T47D (cell line): ENCODE measurements at places on chromosomes 6 and 20.

DNA sequence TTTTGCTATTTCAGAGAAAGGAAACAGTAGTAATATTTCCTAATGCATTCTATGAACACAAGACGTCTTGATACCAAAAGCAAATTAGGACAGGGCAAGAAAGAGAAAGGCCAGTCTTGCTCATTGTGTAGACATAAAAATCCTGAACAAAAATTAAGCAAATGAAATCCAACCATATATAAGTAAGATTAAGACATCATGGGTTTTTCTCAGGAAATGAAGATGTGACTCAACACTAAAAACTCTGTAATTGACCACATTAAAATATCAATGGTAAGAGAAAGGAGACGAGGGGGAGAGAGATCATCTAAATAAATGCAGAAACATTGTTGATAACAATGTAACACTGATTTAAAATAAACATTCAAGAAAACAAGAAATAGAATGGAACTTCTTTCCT lies 205.4 kb downstream of the SOD2 start:
- DNase-seq: no peak

GRCh38 chr20:23037017-23037481 lies 1.9 kb downstream of the SSTR4 start:
- DNase-seq: no peak

GRCh38 chr6:158376631-158377081 lies 64.4 kb downstream of the TULP4 start:
- DNase-seq: no peak

GRCh38 chr20:57385940-57386339 lies 5.3 kb upstream of the RBM38 start:
- no peak for DNase-seq

- no peak for DNase-seq
Observed at GRCh38 chr6:110748453-110748852, 66.8 kb downstream of the CDK19 start.

- no peak for DNase-seq
Observed at GRCh38 chr20:63568170-63568981, 5.7 kb downstream of the HELZ2 start.

DNA sequence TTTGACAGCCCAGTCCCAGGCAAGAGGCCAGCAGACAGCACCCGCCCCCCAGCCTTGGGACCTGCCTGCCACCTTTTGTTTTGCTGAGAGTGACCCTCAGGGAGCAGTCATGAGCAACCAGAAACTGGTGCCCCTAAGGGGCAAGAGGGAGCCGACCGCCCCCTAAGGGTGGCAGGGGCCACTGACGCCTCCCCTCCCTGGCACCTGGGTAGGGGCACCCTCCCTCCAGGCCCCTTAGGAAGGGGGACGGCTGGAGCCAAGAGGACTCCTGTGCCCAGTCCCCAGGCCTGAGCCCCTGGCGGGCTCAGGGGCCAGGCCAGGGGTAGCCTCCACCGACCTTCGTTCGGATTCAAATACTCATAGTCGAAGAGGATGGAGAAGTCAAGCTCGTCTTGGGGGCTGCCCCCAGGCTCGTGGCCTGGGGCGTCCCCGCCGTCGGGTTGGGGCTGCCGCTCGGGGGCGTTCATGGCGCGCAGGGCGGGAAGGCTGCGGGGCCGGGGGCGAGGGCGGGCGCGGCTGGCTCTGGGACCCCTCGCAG lies 417 bp downstream of the NFATC2 start:
- peak; percentile 57 for DNase-seq

GRCh38 chr6:115064680-115065079 lies 721.9 kb upstream of the HS3ST5 start:
- DNase-seq: no peak

- no peak for DNase-seq
Observed at GRCh38 chr20:986733-987355, 15.3 kb downstream of the RSPO4 start.

DNA sequence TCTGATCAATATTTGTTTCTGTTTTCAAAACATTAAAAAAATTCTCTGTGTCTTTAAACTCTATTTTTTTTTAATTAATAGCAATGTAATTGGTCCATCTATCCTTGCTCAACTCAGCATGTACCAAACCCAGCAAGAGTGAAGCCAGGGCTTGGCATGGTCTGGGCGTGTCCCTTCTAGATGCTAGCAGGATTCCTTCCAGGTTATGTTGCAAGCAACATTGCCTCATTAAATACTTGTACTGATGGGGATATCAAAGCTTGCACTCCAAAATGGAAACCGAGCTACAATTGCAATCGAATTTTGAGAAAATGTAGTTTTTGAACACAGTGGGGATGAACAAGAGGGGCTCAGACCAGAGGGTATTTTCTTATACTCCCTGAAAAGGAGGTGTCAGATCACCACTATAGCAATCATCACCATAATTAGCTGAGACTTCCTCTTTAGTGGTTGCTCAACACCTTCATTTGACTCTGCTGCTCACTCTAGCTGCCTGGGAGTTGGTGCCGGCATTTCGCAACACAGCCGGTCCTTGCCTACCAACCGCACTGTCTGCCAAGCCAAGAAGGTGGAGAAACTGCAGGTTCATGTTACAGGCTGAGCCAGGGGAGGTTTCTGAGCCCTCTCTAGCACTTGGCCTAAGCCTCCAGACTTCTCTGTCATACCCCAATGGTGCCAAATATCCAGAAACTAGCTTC lies 67.8 kb upstream of the RALGAPA2 start:
- peak; percentile 80 for DNase-seq

- no peak for DNase-seq
Observed at GRCh38 chr20:21129861-21130260, 4.0 kb downstream of the KIZ start.

GRCh38 chr6:11833626-11834592 lies 55.3 kb upstream of the ADTRP start:
- DNase-seq: peak; percentile 23

DNA sequence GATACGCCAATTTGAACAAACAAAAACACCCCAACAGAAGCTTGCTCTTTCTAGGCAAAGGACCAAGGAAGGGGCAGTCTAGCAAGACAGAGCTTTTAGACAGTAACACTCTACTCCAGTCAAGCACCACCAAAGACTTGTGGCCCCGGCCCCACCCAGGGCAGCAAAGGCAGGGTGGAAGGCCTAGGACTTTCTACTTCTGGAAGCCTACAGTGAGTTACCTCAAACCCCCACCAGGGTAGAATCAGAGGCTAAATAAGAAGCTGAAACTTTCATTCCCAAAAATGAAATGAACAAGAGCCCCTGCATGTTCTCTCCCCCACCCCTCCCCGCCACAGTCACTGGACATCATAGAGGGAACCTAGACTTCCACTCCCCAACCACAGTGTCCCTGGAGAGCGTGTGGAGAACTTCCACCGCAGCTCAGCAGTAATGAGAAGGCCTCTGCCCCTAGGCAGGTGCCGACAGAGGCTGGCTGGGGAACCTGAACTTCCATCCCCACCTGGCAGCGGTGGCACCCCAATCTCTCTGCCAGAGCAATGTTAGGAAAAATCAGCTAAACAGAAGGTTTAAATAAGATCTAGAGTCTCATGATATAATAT lies 40.0 kb downstream of the KATNA1 start:
- no peak for DNase-seq

- DNase-seq: no peak
Observed at GRCh38 chr6:38346291-38347079, 293.2 kb downstream of the BTBD9 start.

GRCh38 chr6:14092316-14092715 lies 25.3 kb upstream of the CD83 start:
- no peak for DNase-seq

DNA sequence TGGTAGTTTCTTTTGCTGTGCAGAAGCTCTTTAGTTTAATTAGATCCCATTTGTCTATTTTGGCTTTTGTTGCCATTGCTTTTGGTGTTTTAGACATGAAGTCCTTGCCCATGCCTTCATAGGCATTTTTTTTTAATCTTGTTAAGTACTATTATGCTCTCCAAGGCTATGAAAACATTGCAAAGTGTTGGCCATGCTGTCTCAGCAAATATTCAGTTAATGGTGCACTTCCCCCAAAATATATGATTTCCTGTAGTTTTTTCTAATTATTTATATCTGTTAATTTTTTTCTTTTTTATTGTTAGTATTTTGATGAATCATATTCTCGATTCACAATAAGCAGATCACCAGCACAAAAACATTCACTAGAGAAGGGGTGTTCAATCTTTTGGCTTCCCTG lies 806.1 kb upstream of the FLRT3 start:
- no peak for DNase-seq

DNA sequence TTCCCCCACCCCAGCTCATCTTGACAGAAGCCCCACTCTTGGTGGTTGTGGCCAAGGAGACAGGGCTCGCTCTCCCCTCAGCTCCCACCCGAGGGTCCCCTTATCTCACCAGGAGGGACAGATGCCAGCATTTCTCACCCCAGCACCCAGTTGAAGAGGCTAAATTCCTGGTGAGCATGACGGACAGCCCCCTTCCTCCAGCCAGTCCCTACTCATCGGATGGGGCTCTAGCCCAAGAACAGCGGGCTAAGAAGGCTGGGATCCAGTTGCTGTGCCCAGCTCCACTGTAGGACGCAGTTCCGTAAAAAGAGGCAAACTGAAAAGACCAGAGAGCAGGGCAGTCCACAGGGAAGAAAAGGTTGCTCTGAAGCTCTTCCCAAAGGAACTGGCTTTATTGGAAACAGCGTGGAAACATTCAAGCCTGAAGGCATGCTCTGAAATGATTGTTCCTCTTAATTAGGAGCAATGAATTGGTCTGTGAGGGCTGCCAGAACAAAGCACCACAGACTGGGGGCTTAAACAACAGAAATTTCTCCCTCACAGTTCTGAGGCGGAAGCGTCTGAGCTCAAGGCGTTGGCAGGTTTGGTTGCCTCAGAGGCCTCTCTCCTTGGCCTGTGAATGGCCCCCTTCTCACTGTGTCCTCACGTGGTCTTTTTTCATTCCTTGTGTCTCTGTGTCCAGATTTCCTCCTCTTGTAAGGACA lies 17.9 kb upstream of the KIF25 start:
- no peak for DNase-seq

- DNase-seq: no peak
Observed at GRCh38 chr20:40521962-40522361, 167.1 kb downstream of the MAFB start.

GRCh38 chr6:26071135-26071534 lies 16.1 kb upstream of the HFE start:
- DNase-seq: no peak

GRCh38 chr20:2449386-2449785 lies 21.2 kb downstream of the SNRPB start:
- DNase-seq: no peak

GRCh38 chr20:4683261-4683660 lies 38.4 kb upstream of the PRND start:
- no peak for DNase-seq

- no peak for DNase-seq
Observed at GRCh38 chr20:41125530-41126457, 11.5 kb upstream of the PLCG1 start.

DNA sequence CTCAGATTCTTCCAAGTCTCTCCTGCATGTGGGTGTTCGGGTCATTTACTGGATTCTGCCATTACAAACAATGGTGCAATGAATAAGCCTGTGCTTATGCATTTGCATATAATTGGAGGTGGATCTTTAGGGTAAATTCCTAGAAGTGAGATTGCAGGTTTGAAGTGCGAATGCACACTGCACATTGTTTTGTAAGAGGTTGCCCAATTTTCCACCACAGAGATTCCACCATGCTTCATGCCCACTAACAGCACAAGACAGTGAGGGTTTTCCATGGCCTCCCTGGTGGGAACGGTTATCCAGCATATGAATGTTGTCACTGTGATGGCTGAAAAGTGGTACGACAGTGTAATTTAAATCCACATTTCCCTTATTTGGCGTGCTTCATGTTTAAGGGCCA lies 178.8 kb upstream of the PMEPA1 start:
- DNase-seq: no peak

- peak; percentile 42 for DNase-seq
Observed at GRCh38 chr6:46491201-46491627, at the start of gene RCAN2. Gene RCAN2 (minus strand): TSS chr6:46491449.

GRCh38 chr20:62518911-62519310 lies 43.1 kb upstream of the GATA5 start:
- no peak for DNase-seq

DNA sequence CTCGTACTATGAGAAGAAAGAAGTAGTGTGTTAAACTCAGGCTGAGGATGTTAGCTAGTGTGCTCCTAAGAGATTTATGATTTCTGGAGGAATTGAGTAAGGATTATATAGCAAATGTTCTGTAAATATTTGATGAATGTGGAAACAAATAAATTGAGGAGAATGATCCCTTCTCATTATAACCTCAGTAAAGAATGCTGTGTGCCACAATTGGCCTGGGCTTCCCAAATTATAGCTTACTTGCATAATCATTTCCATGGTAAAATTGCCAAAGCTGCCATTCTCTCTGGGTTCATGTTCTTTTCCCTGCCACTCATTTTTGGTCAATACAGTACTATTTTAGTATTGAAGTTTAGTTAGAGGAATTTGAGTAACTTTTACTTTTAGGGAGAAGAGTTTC lies 128.5 kb downstream of the FLRT3 start:
- DNase-seq: peak; percentile 12

DNA sequence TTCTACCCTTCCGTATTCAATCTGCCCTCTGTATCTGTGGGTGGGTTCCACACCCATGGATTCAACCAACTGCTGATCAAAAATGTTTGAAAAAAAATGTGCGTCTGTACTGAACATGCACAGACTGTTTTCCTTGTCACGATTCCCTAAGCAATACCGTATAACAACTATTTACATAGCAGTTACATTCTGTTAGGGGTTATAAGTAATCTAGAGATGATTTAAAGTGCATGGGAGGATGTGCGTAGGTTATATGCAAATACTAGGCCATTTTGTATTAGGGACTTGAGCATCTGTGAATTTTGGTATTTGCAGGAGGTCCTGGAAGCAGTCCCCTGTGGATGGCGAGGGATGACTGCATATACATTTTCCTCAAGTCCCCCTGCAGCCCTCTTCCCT lies 486.9 kb downstream of the PREX1 start:
- DNase-seq: no peak

GRCh38 chr6:1767481-1768246 lies 157.9 kb downstream of the FOXC1 start:
- no peak for DNase-seq

DNA sequence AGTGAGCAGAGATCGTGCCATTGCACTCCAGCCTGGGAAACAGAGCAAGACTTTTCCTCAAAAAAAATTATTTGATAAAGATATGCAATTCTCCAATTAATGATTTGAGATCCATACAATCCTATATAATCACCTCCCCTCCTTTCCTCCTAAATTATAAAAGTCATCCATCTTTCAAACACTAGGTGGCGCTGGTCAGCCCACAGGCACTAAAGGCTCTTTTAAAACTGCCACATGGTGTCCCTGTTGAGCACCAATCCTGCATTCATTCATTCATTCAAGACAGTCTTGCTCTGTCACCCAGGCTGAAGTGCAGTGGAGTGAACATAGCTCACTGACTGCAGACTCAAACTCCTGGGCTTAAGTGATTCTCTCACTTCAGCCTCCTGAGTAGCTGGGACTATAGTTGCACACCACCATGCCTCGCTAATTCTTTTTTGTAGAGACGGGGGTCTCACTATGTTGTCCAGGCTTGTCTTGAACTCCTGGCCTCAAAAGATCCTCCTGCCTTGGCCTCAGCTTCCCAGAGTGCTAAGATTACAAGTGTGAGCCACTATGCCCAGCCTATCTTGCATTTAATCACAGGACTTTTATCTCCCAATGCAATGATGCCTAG lies 58.7 kb upstream of the SLC2A12 start:
- DNase-seq: peak; percentile 73

- no peak for DNase-seq
Observed at GRCh38 chr6:42251911-42252637, 34.4 kb upstream of the MRPS10 start.

- no peak for DNase-seq
Observed at GRCh38 chr20:49587111-49587570, 19.2 kb upstream of the PTGIS start.

- no peak for DNase-seq
Observed at GRCh38 chr6:133606852-133607251, 282.1 kb upstream of the TCF21 start.
